ENCODE measurements at places on chromosomes 5 and 9.

GRCh38 chr5:35320029-35320428, 89.7 kb upstream of the PRLR start:
- no peak for DNase-seq

DNA sequence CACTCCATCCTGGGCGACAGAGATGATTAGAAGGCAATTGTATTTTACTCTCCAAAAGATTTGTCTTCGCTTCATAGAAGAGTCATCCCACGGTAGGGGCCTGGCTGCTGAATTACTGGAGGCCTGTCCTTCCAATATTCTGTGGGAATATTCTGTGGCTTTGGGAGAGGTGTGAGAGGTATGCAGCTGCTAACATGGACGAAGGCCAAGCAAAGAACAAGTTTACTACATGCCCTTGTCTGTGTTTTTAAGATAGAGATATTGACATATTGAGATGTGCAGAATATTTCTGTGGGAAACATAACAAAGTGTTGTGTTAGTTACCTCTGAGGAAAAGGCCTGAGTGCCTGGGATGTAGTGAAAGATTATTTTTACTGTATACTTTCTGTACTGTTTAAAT, 71.8 kb upstream of the SMIM15 start:
- DNase-seq = no peak

DNA sequence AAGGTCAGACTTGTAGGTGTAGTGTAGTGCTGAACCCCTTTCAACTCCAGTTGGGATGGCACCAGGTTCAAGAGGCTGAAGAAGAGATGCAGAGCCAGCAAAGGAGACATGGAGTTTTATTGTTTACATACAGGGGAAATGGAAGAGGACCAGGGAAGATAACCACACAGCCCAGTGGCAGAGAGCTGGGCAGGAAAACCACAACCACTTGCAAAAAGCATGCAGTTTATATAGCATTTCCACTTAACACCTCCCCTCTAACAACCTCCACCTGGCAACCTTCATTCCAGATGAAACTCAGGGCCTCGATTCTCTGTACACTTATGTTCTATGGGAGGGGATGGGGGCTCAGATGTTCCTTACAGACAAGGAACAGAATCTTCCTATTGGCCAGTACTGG, 56.9 kb downstream of the SNX24 start:
- DNase-seq = no peak

DNA sequence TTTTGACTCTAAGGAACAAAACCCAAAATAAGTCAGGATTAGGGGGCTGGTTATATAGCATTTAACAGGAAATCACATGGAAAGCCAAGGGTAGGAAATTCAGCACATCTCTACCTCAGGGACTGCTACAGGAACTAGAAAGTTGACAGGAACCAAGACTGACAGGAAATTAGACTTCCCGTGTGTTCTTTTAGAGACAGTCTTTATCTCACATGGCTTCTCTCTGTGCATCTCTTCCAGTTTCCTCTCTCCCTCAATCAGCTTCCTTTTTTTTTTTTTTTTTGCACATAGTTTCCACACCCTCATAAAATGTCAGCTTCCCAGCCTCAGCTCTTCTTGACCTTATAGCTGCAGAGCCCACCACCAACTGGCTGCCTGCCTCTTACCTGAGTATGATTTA, 4.8 kb downstream of the RECK start:
- DNase-seq = no peak

DNA sequence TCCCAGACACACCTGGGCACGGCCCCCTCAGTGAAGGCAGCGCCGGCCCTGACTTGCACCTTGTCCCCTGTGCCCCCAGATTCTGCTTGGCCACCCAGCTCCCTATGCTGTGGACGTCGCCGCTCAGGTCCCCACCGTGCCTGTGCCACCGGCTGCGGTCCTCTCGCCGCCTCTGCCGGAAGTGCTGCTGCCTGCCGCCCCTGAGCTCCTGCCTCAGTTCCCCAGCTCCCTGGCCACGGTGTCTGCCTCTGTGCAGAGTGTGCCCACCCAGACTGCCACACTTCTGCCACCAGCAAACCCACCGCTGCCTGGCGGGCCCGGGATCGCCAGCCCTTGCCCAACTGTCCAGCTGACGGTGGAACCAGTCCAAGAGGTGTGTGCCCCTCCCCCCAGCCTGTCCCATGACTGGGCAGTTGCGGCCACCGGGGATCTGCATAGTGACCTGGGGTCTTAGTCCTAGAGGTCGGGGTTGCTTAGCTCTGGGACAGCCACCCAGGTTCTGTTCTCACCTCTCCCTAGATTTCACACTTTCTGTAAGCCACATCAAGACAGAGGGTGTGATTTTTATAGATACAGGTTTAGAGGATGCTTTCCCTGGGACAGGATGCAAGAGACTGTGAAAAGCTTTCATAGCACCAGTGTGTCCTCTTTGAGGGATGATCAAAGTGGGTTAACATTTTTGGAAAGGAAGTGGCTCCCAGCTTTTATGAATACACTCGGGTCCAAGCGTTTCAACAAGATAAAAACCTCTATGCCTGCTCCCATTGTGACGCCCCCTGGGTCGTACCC, 78.0 kb downstream of the WNK2 start:
- no peak for DNase-seq

DNA sequence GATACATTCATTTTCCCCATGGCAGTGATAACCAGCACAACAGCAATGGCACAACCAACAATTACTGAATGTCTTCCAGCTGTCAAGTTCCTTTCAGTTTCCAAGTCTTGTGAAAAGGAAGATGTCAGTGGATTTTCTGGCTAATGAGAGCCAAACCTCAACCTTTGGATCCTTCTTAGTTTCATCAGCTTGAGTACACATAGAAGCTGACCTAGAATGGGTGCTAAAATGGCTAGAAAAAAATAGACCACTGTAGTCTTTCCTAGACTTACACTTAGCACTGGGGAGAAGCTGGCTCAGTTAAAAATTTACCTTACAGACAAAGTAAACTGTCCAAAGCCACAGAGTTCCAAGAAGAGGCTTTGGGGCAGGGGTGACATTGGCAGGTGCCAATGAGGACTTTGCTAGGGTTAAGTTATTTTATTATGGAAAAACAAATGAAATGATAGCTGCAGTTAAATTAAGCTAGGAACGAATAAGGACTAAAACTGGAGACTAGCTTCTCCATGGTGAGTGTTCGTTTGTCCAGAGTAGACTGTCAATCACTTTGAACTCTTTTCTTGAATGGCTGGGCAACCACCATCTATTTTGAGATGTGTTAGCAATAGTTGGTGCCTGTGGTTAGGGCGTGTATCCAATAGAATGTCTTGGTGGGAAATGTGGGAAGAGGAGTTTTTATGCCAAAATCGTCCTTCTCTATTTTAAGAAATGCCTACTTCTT, 25.9 kb upstream of the TXN start:
- peak; percentile 23 for DNase-seq

GRCh38 chr9:88833946-88834345, 157.3 kb upstream of the S1PR3 start:
- DNase-seq = no peak

GRCh38 chr5:2276101-2276500, 393.4 kb upstream of the IRX4 start:
- no peak for DNase-seq
